ENCODE measurements at places on chromosomes 4 and X.

- DNase-seq: no peak
These were observed 191.0 kb downstream of the PRDM5 start for GRCh38 chr4:120731561-120731960.

- DNase-seq: no peak
These were observed 223.1 kb downstream of the FMR1NB start for GRCh38 chrX:148204195-148204594.

- no peak for DNase-seq
These were observed 10.8 kb downstream of the CLCN4 start for GRCh38 chrX:10167573-10167972.

- DNase-seq: no peak
These were observed 210.2 kb upstream of the GYPA start for GRCh38 chr4:144350706-144351105.

DNA sequence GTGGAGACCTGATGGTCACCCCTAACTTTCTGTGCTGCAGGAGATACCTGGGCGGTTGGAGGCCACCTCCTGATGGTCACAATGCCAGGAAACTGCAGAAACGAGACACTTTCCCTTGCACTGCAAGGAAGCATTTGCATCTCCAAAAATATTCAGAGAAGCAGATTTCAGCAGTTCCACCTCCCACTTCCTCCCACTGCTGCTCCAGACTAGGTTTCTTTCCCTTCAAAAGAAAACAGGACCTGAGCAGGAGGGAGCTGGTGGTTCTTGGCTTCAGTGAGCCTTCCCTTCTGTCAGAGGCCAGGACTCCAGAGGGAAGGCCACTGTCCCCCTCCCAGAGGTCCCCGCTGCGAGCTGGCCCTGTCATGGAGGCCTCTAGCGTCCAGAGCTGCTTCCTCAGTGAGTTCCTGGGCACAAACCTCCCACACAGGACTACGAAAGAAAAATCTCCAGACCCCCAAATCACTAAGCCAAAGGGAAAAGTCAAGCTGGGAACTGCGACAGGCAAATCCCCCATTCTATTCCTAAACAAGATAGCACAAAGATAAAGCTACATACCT is 35.9 kb downstream of the GPM6B start:
- DNase-seq: no peak

DNA sequence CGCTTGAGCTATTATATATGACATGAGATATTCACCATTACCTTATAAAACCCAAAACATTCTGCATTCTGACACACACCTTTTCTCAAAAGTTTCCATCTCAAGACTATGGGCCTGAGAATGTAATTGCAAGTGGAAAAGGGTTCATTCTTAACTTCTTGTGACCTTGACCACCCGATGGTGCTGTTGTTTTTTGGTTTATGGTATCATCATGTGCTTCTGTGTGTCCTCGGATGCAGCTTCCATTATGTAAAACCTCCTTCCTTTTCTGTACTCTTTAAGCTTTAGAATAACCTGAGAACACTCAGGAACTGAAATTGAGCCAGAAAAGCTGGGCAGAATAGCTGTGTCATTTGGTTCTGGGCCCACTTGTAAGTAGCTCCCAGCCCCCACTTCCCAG is 16.2 kb upstream of the PUDP start:
- DNase-seq: no peak

DNA sequence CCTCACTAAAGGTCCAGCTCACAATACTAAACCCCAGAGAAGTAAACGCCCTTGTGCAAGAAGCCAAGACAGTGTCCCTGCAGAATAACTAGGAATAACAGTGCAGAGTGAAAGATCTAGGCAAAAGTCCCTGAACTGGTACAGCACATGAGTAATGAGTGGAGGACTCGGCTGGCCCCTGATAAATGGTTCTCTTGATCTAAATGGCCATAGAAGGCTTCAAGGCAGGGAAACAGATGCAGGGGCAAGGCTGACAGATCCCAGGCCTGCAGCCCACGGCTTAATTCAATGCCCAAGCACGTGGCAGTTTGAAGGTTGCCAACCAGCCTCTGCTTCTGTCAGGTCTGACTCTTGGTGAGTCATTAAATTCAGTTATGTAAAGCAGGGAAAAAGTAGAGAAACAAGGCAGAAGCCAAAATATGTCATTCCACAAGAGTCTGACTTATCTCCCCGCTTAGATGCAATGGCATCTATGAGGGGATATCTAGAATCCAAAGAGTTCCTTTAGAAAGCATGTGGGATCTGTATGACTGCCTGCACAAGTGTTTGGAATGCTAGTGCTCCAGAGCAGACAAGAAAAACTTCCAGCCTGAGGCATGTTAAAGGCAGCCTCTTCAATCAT is 121.3 kb downstream of the PRDM5 start:
- DNase-seq: no peak

- no peak for DNase-seq
These were observed 47.7 kb downstream of the SPRY1 start for GRCh38 chr4:123444290-123444731.

DNA sequence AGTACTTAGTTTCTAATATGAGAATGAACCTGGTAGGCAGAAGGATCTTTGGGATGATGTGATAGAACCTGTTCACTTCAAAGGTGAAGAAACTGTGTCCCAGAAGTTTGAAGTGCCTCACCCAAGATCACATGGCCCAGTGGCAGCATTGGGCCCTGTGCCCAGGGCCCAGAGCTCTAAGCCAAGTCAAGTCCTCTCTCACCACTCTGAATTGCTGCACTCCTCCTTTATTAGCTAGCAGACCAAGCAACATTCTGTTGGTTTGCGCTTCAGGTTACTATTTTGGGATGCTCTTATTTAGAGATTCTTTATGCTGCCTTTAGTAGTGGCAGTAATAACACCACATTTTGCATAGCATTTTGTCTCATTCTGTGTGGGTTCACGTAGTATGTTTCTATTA is 82.7 kb downstream of the PARM1 start:
- no peak for DNase-seq

- DNase-seq: no peak
These were observed 34.9 kb downstream of the GPR143 start for GRCh38 chrX:9730752-9731151.

- DNase-seq: peak; percentile 58
These were observed at the start of gene STAP1 for GRCh38 chr4:67558493-67558892. TSS of gene STAP1 (plus strand) at chr4:67558727. CDS start at chr4:67558810, 83 bp downstream.

- no peak for DNase-seq
These were observed 72.1 kb downstream of the LRP2BP start for GRCh38 chr4:185323606-185324005.

- no peak for DNase-seq
These were observed 1506.0 kb downstream of the PCDH7 start for GRCh38 chr4:32226204-32226603.

DNA sequence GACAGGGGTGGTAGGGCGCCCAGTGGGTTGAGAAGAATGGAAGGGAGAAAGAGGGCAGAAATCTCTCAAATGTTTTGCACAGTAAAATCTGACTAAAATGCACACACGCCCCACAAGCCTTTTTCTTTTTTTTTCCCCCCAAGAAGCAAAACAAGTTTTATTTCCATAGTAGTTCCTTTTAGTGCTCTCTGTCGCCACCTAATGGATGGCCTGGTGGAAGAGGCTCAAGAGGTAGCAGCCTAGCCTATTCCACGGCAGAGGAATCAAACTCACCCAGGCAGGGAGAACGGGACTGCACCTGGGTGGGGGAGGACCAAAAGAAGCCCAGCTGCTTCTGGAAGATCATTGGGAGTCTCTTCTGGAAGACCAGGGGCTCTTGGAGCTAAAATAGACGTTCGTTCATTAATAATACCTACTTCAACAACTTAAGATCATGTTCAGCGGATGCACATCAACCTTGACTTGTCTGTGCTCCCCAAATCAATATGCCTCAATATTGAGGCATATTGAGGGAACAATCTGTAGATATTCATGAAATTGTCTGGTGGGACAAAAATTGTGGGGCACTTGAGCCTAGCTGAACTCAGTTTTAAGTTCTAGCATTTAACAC is 31.6 kb upstream of the IRAK1 start:
- DNase-seq: peak; percentile 70

DNA sequence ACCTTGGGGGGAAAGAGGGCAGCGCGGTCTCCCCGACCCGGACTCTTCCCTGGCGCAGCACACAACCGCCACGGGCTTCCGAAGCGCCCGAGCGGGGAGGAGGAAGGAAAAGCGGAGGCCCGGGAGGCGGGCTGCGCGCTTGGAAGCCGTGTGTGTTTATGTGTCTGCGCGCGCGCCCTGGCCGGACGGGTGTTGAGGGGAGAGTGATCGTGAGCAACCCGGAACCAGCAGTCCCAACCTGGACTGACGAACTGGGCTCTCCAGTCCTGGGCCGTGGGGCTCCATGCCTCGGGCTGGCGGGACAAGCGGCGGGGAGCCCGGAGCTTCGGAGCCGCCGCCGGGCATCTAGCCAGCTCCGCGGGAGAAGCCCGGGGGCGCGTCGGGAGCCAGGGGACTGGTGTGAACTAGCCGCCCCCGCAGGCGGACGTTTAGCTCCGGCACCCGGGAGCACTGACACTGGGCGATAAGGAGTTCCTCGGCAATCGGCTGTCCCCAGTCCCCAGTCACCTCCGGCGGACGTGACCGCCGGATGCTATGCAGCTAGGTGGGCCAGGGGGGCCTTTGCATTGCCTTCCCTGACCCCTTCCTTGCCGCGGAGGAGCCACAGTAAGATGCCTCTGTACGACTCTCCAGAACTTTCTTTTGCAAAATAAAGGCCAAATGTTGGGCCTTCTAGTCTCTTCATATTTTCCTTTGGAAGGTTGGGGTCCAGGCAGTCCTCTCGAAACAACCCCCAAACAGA is 74.8 kb upstream of the BCOR start:
- DNase-seq: no peak

GRCh38 chr4:125021189-125021588 is 293.6 kb upstream of the FAT4 start:
- DNase-seq: no peak

DNA sequence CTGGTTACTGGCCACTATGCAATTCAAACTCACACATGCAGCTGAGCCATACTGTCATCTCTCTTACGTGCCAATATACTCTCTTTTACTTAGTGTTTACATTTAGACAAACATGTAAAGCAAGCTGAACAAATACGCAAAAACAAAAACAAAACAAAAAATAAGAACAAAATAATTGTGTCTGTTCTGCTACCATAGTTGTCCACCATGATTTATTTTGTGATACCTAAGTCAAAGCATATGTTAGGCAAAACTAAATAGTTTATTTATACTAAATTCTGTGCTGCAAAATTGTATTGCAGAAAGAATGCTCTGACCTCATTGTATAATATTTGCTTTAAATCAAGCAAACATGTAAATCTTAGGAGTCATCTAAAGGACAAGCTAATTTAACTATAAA is 943.2 kb upstream of the AGA start:
- no peak for DNase-seq

DNA sequence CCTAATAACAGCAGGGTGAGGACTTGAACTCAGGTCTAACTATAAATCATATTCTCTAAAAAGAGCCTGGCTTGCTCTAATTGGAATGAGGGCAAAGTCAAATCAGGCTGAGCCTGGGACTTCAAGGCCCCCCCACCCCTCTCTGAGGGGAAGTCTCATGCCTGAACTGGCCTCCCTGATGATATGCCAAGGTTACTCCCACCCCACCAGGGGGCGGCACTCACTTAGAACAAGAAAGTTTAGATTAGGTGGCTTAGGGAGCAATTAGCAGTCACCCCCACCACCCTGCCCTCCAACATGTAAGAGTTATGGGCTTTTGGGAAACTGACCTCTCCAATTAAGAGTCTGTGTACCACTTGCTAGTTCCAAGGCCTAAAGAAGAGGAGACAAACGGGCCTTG is 2.7 kb downstream of the FOXO4 start:
- DNase-seq: peak; percentile 84

DNA sequence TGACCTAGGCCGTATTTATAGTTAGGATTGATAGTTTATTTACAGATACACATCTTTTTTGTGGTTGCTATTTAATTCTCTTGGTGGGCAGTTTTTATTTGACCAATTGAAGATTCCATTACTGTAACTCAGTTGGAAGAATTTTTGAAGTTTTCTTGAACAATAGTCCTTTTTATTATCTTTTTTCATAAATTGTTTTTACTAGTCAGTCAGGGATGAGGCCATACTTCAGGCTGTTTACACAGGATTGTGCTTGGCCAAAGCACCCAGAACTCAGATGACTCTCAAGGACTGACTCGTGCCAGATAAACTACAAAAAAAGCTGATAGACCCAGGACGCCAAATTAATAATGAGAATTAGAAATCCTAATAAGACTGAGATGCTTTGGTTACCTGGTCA is 7.0 kb downstream of the HERC3 start:
- DNase-seq: no peak

DNA sequence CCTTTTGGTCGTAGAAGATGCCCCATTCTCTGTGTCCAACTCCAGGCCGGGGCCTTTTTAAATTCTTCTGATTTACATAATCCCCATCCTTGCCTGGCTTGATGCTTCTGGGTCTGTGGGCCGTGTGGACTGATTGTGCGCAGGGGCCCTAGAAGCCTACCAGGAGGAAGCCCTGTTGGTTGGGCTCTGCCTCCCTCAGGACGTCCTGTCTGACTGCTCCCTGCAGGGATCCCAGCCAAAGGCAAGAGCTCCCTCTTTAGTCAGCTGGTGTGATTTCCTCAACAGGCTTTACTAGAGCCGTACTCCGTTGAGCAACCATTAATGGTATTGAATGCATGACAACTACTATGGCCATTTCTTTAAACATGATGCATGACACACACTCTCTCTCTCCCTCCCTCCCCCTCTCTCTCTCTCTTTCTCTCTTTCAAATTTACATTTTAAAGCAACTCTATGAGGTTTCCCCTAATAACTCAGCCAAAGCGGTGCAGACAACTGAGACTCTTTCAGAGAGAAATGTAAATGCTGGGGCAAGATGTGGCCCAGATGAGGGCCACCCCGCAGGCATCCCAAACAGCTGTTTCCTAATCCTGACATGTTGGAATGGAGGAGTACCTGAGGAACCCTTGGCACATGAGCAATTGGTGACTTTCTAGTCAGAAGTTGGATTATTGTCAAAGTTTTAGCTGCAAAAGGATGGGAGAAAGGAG is 117.3 kb downstream of the DRD5 start:
- no peak for DNase-seq

DNA sequence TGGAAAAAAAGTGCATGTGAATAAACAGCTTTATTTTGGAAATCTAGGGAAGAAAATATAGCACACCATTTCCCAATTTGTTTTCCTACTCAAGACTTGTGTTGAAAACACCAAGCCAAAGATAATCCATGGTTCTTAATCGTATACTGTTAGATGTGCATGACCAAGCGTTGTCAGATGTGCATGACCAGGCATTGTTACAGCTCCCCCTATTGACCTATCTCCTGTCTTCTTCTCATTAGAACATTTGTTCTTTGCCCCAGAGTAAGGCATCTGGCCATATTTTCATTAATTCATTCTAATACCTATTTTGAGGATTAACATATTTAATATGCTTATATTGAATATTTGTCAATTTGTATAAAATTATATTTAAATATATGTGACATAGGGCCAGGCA is 14.4 kb upstream of the VCX start:
- no peak for DNase-seq

Data from CD4-positive, alpha-beta memory T cell (primary cell).